Amniotic stem cell (primary cell): ENCODE measurements at places on chromosomes 4 and X.

DNA sequence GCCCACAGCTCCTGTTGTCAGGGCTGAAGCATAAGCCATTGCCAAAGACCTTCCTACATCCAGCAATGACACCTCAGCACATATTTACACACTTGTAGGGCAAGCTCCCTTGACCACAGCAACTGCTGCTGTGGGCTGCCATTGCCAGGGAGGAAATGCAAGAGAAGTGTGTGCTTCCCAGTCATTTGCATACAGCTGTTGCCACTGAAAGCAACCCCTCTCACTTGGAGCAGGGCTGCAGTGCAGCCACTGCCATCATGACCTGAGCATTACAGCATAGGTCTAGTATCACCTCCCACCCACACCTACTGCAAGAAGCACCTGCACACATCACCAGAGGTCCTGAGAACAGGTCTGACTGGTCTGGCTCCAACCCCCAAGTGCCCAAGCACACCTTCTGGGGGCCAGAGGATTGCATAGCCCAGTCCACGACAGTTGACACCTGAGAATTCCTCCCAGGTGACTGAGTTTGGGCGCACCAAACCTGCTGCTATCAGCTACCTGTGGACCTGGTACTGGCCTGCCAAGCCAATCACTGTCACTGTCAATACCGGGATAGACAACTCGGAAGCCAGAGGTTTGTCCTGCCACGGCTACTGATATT, 636.5 kb upstream of the SLIT2 start:
- DNase-seq: no peak

- DNase-seq: no peak
Observed at GRCh38 chr4:183797445-183798300, 107.4 kb upstream of the STOX2 start.

DNA sequence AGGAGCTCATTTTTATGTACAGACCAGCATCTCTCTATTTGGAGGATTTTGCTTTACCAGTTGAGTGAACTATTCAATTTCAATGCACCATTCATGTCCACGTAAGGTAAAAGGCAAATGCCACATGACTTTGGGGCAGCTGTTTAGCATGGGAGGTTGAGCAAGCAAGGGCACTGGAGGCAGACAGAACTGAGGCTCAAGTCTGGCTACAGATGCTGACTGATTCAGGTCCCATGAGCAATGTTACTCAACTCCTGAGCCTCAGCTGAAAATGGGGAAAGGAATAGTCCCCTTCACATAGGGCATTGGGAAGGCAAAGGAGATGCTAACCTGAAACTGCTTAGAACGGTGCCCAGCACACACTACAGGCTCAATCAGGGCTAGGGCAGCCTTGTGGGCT, 93.0 kb upstream of the MTM1 start:
- DNase-seq: no peak

- no peak for DNase-seq
Observed at GRCh38 chr4:176002007-176002613, 63.5 kb upstream of the WDR17 start.

DNA sequence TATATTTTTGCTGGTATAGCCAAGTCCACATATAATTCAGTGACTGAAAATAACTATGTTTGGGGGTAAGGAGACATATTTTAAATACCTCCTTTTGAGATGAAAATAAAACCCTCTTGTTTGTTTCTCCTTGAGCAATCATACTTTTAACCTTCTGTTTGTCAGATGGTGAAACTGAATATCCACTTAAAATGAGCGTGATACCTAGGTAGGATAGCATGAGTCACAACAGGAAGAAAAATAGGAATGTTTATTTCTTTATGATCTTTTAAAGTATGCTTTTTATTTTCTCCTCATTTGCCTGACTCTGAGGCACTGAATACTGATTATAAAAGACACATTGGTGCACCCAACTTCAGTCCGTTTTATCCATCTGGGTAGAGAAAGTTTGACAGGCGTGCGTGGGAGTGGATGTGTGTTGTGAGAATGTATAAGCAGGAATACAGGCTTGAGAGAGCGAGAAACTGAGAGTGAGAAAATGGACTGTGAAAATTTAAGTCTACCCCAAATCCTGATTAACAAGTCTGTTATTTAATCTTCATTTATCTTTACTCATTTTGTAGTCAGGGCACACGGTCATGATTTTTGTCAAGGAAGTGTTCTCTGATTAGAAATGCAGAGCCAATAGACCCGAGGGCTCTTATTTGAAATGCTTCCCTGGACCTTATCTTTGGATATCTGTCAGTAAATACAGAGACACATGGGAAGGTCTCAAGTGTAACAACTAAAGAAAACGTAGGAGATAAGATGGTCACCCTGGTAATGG, 62.1 kb upstream of the ANTXR2 start:
- no peak for DNase-seq

DNA sequence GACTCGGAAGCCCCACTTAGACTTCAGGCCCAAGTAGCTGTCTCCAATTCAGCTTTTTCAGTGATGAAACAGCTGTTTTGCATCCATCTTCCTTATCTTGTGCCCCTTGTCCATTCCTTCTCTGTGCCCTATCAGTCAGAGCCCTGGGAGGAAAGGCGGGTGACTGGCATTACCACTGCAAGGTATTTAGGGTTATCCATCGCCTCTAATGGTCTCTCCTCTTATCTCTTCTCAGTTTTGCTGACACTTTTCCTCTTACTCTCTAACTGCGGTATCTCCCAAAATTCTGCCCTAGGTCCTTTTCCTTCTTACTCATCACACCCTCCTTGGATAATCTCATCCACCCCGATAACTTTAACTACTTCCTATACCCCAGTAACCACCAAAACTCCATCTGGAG, 13.7 kb downstream of the GAB3 start:
- DNase-seq: no peak

GRCh38 chrX:148612431-148612830, 112.0 kb downstream of the AFF2 start:
- DNase-seq: no peak

DNA sequence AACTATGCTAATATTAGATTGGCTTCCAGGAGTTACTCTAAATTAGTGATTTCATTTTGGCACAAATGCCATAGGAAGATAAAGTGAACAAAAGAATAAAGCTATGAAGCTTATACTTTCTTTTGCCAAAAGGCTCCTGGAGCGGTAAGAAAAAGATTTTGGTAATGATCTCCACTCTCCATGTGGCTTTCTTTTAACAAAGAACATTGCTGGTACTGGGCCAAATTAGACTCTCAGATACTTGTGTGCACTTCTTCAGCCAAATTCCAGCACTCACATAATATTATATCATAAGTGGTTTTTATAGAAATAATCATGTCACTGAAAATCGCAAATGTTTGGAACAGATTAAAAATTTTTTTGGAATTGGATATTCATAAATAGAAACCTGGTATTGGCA, 142.4 kb upstream of the FGF13 start:
- no peak for DNase-seq

DNA sequence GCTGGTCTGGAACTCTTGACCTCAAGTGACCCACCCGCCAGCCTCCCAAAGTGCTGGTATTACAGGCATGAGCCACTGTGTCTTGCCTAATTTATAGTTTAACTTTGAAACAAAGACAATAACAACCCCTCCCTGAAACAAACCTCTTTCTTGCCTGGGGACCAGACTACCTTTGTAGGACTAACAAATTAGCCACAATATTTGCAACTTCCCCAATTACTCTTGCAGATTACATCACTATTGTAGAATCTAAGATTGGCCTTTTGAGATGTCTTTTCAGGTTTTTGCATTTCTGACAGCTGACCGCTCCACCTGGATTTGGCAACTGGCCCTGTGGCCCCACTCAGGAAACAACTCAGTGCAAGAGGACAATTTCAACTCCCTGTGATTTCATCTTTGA, 84.8 kb downstream of the AKAP4 start:
- no peak for DNase-seq

DNA sequence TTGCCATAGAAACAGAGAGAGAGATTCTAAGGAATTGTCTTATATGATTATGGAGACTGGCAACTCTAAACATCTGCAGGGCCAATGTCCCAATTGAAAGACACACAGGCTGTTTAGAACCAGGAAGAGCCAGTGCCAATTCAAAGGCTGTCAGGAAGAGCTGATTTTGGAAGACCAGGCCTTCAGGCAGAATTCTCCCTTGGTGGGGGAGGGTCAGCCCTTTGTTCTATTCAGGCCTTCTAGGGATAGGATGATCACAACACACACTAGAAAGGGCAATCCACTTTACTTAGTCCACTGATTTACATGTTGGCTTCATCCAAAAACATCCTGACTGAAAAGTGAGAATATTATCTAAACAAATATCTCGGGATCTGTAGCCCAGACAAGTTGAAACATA, 15.2 kb downstream of the C4orf46 start:
- DNase-seq: no peak

- no peak for DNase-seq
Observed at GRCh38 chr4:128831531-128832242, 22.2 kb downstream of the JADE1 start.

GRCh38 chr4:158873795-158874401, 105.1 kb downstream of the FNIP2 start:
- DNase-seq: peak; percentile 56

DNA sequence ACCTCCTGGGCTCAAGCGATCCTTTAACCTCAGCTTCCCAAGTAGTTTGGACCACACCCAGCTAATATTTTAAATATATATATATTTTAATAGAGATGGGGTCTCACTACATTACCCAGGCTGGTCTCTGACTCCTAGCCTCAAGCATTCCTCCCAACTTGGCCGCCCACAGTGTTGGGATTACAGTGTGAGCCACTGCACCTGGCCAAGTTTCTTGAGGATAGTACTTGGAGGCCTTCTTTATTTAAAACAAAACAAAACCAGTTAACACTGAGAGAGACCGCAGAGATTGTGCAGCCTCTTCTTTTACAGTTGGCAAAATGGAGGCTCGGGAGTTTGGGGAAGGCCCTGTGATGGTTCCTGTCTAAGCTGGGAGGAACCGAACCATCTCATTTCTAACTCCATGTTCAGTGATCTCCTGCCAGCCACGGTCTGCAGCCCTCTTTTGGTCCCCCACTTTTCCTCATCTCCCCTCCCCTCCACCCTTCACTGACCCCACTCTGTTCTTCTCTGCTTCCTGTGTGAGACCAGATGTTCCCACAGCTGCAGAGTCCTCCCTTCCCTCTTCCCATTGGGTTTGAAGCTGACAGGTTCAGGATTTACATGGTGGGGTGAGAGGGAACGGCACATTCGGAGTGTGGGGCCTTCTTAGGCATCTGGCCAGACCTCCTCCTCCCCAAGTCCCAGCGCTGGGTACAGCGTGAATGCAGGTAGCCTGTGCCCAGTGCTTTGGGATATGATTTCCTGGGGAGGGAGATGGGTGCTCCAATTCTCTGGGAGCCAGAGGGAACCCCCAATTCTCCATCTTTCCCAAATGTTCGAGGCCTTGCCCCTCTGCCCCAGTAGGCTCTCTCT, 1.4 kb upstream of the SORCS2 start:
- no peak for DNase-seq

DNA sequence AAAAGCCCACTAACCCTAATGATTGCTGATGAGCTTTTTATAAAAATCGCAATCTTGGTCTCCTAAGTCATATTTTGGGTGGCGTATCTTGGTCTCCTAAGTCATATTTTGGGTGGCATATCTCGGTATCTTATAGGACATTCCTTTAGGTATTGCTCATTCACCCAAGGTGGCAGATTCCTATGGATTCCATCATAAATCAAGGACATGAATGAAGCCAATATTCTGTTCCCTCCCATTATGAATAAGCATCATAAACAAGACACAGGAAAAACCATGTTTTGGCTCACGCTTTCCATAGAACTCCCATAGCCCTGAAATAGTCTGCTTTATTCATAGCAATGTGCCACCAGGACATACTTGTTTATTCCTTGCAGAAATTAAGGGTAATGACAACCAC, 95.0 kb upstream of the CD99 start:
- DNase-seq: no peak

DNA sequence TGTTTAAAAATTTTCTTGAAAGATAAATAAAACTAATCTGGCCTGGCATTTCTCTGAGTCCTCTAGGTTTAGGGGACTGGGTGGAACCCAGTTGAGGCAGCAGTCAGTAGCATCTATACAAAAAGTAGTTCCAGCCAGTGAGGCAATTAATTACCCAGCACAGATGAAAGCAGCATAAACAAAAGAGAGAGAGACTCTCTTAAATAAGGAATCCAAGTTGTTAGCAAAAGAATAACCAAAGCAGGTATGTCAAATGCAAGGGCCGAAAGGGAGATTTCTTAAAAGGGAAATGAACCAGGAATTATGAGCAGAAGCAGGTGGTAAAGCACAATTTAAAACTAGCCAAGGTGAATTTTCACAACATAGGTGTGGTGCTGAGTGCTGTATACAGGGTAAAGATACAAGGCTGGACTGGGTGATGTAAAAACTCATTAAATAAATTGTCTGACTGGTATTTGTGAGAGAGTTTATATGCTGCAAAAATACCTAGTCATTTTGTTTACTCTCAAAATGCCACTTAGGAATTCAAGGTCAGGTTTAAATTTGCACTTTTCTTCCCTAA, 94.6 kb upstream of the GALNT7 start:
- no peak for DNase-seq

- no peak for DNase-seq
Observed at GRCh38 chr4:71132486-71132885, 139.0 kb downstream of the DCK start.

DNA sequence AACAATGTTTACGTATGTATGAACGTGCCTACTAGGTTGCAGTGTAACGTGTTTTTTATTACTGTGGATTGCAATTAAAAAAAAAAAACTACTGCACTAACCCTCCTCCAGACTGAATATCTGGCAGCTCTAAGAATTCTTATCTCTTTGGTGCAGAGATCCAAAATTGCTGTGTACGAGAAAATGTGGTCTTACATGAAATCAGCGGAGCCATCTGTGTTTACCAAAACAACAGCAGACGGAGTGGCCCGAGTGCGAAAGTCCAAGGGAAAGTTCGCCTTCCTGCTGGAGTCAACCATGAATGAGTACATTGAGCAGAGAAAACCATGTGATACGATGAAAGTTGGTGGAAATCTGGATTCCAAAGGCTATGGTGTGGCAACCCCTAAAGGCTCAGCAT, 268.1 kb downstream of the THOC2 start:
- no peak for DNase-seq

GRCh38 chr4:17134565-17134964, 236.1 kb upstream of the LDB2 start:
- DNase-seq: no peak

DNA sequence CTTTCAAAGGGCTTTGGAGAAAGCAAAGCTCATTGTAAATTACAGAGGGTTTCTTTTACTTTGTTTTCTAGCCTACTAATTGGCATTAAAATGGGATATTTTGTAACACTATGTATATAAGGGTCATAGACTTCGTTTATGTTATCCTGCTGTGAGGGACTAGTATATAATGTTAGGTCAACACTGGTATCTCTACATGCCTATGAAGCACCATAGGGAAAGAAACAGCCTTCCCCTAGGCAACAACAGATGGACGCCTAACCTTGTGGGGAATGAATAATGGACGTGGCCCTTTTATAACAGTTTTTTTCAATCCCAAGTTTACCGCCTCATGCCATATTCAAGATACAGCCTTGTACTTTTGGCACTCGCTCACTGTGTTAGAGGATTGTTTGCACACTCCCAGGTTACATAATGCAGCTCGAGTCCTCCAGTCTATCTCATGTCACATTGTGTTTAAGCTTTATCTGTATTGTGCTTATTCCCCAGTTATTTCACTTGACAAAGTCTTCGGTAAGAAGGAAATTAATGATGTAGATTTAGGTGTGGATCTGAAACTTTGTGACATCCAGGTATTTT, 711.0 kb downstream of the RPA4 start:
- no peak for DNase-seq
